Testis (tissue), 5 donors: ENCODE measurements at places on chromosomes 6 and 20. TPM values are rescaled to one million over a fixed set of nuclear protein-coding genes. Genes with fewer than 3 reads are reported as not detected.

The GPR6 gene
- total RNA-seq: not detected

The MARCKS gene
- total RNA-seq: 32.7 TPM

The PTK7 gene
- 68.7 TPM for total RNA-seq

The TNFRSF6B gene
- 26.2 TPM for total RNA-seq

The CDH4 gene
- 3.3 TPM for total RNA-seq

The HNF4A gene
- 1.4 TPM for total RNA-seq

The PRDM1 gene
- 4.1 TPM for total RNA-seq

The GLP1R gene
- total RNA-seq: 0.55 TPM

The SNAP25 gene
- total RNA-seq: 11.3 TPM

The EPB41L1 gene
- total RNA-seq: 63.7 TPM

The SUN5 gene
- 29.1 TPM for total RNA-seq

The RBPJL gene
- 1.1 TPM for total RNA-seq

The SEC23B gene
- 68.8 TPM for total RNA-seq

The TSBP1 gene
- 11.8 TPM for total RNA-seq

The TPD52L1 gene
- 22.5 TPM for total RNA-seq

The HCRTR2 gene
- 0.39 TPM for total RNA-seq

The PAQR8 gene
- 9.0 TPM for total RNA-seq

The SLC32A1 gene
- total RNA-seq: 0.55 TPM

The CD83 gene
- 5.6 TPM for total RNA-seq

The NKX2-2 gene
- not detected for total RNA-seq

The LAMA5 gene
- total RNA-seq: 121 TPM

The LKAAEAR1 gene
- total RNA-seq: 45.3 TPM

The NMBR gene
- 1.6 TPM for total RNA-seq

The NOP56 gene
- 110 TPM for total RNA-seq

The RPP40 gene
- total RNA-seq: 8.0 TPM

The TMEM170B gene
- total RNA-seq: 6.5 TPM

The PTPRT gene
- total RNA-seq: 2.3 TPM

The OPN5 gene
- total RNA-seq: 7.3 TPM

The SAMD3 gene
- 5.5 TPM for total RNA-seq

The HRH3 gene
- total RNA-seq: 1.1 TPM

The PLN gene
- total RNA-seq: 2.0 TPM

The XKR7 gene
- total RNA-seq: 0.39 TPM

The SPATS1 gene
- 13.1 TPM for total RNA-seq

The LY6G6C gene
- 0.39 TPM for total RNA-seq

The DSP gene
- 3.6 TPM for total RNA-seq

The IP6K3 gene
- total RNA-seq: not detected

The MYL9 gene
- 265 TPM for total RNA-seq

The ADGRF5 gene
- total RNA-seq: 8.8 TPM

The SNX5 gene
- 110 TPM for total RNA-seq

The TCEA2 gene
- 94.5 TPM for total RNA-seq

The ADGRB3 gene
- total RNA-seq: 5.7 TPM

The SLC24A3 gene
- 3.8 TPM for total RNA-seq

The WFDC13 gene
- total RNA-seq: not detected

The OXT gene
- total RNA-seq: 6.7 TPM

The XRN2 gene
- total RNA-seq: 55.4 TPM

The RAMACL gene
- total RNA-seq: 1.7 TPM

The ZNF831 gene
- total RNA-seq: 4.0 TPM

The PSORS1C2 gene
- total RNA-seq: not detected

The DEFB114 gene
- not detected for total RNA-seq

The DEFB132 gene
- total RNA-seq: not detected

The CLIC1 gene
- total RNA-seq: 35.4 TPM

The CNBD2 gene
- total RNA-seq: 28.3 TPM

The PPP1R14C gene
- 22.4 TPM for total RNA-seq

The KIF25 gene
- total RNA-seq: 1.6 TPM

The TCFL5 gene
- 66.4 TPM for total RNA-seq

The ANGPT4 gene
- total RNA-seq: 0.56 TPM

The TSPO2 gene
- total RNA-seq: not detected

The LY6G6D gene
- not detected for total RNA-seq

The BTNL2 gene
- total RNA-seq: 0.74 TPM

The MRAP2 gene
- 5.4 TPM for total RNA-seq
